ENCODE measurements at places on chromosomes 11 and 22.

DNA sequence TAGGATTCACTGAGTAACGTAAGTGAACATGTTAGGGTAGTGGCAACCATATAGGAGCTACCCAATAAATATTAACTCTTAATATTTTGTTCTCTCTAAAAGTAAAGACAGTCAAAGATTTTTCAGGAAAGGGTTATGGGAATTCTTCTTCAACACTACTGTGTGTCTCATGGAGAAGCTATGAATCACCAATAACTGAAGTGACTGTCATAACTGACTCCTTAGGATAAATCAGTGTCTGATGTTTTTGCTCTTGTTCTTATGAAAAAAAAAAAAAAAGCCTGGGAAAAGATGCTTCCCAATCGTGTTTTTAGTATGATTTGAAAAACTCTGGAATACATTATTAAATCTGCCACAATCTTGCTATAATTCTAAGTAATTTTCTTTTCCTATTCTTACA lies 111.2 kb upstream of the CEP126 start:
- no peak for DNase-seq

DNA sequence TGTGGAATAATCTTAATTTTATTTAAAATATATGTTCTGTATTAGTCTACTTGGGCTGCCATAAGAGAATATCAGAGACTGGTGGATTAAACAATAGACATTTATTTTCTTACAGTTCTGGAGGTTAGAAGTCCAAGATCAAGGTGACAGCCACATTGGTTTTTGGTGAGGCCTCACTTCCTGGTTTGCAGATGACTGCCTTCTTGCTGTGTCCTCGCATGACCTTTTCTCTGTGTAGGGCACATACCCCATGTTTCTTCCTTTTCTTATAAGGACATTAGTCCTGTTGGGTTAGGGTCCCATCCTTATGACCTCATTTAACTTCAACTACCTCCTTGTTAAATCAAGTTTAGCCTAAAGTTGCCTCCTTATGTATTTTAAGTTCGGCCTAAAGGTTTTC lies 202.7 kb upstream of the MPPED2 start:
- no peak for DNase-seq

DNA sequence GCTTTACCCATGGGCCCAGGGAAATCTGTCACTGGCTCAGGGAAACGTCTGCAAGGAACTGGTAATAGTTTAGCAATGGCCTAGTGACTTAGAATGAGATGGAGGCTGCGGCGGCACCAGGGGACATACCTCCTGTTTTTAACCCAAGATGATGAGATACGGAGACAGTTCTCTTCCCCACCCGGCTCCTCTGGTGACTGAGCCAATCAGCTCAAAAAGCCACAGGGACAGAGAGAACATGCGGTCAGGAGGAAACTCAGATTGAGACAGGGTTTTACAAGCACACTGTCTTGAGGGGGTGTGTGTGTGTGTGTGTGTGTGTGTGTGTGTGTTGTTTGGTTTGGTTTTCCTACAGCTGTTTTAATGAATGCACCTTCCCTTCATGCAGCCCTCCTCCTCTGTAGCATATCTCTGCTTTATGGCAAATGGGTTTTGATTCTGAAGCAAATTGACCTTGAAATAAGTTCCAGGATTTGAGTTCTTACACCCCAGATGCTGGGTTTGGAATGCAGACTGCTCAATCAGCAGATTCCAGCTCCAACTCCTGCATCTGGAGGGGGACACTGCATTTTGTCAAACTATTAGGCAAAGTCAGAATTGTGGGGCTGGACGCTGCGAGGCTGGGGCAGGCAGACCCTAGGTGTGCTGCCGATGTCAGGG lies 246.2 kb downstream of the NTM start:
- DNase-seq, result no peak

DNA sequence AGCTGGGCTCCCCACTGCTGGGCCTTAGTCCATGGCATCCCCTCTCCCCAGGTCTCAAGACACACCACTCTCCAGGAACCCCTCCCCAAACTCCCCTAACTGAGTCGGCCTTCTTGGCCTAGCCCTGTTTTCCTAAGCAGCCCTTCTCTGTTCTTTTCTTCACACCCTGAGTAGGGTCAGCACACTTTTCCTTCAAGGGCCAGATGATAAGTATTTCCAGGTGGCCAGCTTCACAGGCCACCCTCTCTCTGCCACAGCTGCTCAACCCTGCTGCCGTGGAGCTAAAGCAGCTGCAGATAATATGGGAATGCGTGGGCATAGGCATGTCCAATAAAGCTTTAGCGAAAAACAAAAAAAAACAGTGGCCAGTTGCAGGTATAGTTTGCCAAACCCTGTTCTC lies 24.1 kb downstream of the DGCR2 start:
- no peak for DNase-seq

- DNase-seq, result no peak
These were observed 48.0 kb downstream of the CABIN1 start for GRCh38 chr22:24059121-24059520.

- DNase-seq, result no peak
These were observed at the start of gene NCR3LG1 for GRCh38 chr11:17351510-17352176. NCR3LG1 (plus strand) TSS chr11:17351800; CDS start chr11:17351970, 170 bp downstream.

DNA sequence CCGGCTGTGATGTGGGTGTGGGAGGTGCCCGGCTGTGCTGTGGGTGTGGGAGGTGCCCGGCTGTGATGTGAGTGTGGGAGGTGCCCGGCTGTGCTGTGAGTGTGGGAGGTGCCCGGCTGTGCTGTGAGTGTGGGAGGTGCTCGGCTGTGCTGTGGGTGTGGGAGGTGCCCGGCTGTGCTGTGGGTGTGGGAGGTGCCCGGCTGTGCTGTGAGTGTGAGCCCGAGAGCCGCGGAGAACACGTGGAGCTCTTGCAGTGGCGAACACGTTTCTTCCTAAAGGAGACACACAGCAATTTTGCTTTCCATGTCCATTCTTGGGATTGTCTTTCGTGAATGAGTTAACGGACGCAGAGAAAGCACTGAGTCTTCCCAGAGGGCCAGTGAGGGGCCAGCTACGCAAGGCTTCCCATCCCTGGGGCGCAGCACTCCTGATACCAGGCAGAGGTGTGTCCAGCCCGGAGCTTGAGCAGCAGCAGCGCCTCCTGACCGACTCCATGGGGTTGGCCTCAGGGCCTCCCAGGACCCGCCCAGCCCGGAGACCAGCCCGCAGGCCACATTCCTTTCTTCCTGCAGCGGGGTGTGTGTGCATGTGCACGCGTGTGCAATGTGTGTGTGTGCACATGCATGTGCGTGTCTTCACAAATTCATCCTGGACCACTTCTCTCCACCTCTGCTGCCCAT lies 245.0 kb upstream of the B3GAT1 start:
- DNase-seq, result no peak

GRCh38 chr11:34899633-34900016 lies 16.6 kb downstream of the APIP start:
- DNase-seq, result no peak

DNA sequence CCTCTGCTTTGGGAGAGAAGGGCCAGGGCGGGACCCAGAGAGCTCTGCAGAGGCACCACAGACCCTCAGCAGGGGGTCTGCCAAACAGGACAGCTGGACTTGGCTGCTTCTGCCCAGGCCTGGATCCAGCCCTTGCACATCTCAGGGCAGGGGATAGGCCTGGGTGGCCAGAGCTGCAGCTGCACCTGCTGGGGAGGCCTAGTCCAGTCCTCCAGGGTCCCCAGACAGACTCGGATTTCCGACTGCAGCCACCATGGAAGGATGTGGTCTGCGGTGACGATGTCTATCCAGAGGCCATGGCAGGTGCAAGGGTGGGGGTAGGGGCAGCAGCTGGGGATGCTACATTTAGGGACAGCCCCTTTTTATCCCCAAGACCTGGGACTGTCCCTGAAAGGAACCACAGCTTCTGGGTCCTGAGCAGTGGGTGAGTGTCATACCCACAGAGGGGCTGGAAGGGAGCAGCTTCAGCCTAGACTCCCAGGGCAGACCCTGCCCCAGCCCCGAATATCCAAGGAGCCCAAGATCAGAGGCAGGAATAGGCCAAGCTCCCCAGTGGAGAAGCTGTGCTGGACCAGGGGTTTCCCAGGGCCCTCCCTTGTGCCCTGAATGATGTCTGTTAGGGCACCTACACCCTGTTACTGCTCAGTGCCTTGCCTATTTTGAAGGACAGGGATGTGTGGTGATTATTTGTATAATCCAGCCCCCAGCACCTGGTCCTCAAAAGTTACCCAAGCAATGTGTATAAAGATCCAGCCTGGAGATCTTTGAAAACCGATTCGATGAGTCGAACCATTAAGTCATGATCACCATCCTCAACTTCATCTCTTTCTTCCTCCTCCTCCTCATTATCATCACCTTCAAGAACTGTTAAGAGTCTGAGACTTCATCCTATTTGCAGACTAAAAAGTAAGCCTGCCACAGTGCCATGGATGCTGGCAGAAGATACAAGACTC lies 2.5 kb upstream of the IGLL5 start:
- no peak for DNase-seq

- no peak for DNase-seq
These were observed 667 bp downstream of the RAB6A start for GRCh38 chr11:73760135-73760678.

DNA sequence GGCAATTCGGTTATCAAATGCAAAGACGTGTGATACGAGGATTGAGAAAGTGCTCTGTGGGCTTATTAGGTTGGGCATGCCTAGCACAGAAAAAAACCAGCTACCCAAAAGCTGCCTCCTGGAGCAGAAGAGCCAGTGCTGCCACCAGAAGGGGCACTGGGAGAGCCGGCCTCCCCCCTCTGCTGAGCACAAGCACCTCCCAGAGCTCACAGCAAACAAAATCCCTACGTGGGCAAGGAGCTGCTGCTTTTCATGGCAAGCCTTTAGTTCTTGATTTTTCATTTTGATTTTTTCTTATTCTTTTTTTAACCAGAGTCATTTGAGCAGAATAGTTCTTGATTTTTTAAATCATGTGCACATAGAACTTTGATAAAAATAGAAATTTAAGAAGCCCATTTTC lies 12.8 kb downstream of the RPUSD4 start:
- DNase-seq, result no peak

DNA sequence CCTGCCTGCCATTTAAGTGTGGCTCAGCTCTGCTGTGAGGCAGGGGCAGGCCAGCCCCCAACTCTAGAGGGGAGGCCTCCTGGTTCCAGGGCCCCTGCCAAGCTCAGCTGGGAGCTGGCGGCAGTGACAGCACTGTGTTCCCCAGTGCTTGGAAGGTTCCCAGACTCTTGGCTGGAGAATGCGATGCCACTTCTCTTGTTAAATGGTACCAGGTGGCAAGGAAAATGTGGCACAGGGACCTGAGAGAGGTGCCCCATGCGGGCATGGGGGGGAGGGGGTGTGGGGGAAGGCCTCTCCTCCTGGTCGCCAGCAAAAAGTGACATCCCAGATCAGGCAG lies 8.4 kb upstream of the TNFRSF13C start:
- DNase-seq, result no peak

DNA sequence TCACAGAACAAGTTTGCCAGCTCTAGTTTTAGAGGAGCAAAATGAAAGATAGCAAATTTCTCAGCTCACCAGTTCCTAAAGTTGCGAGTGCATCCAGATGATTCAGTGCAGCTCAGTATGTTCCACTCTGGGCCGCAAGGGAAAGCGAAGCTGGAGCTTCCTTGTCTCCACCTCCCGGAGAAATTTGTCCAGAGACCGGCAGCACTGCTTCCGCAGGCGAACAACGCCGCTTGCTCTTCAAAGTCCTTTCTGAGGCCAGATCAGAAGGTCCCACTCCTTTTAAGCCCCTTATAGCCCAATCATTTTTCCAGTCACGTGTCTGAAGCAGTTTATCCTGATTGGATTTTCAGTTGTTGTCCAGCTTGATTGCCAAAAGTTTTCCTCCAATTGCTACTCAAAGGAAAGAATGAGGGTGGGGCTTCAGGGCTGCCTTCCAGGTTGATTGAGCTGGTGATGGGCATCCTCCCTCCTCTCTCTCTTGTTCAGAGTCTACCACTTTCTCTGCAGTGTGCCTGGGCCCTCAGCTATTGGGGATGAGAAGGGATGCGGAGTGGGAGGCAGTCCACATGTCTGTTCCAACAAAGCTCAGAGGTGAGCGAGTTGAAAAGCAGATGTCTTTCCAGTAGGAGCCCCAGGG lies at the start of gene ZNF280A:
ZNF280A (minus strand) TSS at position 251 of the 637 bp plus-strand sequence. CDS start 4,640 bp downstream, outside the sequence.
- DNase-seq, result no peak

DNA sequence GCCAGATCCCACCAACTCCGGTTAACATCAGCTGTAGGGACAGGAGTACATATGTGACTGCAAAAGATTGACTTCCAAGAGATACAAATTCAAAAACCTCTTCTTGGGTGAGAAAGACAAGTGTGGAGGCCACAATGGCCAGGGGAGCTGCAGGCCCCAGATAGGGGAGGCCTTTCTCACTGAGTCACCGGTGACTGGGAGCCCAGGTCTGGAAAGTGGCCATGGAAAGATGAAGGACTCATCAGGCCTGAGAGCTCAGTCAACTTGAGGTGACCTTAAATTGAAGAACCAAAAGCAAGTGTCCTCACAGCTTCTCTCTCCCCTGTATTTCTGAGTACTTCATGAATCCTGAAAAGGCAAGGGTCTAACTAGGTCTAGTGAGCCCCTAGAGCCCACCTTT lies 90.4 kb upstream of the CLPB start:
- no peak for DNase-seq

- DNase-seq, result no peak
These were observed 47.5 kb downstream of the IRAG1 start for GRCh38 chr11:10646005-10646404.
